ENCODE measurements at places on chromosomes 1 and 21.
A peak's percentile ranks its signal among the peaks of the same experiment; 100 is the strongest.

DNA sequence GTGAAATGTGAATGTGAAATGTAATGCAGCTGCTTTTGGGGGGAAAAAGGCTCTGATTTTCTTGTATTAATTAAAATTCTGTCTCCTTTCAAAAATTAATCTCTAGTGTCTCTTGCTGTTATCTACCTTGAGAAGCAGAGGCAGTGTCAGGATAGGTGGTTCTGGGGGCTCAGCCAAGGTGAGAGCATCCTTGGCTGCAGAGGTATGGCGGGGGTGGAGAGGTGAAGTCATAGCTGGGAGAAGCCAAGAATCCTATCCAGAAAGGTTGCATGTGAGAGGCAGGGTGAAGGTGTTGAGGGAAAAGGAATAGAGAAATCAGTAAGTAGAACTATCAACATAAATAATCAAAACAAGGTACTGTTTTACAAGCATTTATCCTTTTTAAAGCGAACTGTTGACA lies 181.2 kb downstream of the CACNA1E start:
- no peak for DNase-seq

DNA sequence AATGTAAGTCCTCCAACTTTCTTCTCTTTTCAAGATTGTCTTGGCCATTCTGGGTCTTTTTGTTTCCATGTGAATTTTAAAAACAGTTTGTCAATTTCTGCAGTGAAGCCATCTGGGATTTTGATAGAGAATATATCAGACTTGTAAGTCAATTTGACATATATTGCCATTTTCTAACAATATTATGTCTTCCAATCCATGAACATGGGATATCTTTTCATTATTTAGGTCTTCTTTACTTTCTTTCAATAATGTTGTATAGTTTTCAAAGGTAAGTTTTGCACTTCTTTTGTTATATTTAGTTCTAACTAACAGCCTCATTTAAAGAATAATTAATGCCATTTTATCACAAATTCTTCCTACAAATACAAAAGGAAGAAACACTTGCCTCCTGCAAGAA lies 73.4 kb downstream of the STUM start:
- no peak for DNase-seq

DNA sequence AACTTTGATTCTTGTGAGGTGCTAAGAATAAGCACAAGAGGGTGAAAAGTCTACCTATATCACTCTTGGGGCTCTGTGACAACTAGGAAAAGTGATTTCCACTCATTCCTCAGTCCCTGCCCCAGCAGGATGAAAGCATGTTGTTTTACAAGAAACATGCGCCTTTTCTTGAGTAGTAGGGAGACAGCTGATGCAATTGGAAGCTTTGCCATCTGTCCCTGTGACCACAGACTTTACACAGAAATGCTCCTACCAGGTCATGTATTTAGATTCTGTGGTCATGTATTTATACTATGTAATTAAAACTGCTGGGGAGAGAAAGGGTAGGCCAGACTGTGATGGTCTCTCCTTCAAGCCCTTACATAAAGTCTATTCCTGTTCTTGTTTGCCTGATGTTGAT lies 445.5 kb downstream of the PTPRC start:
- DNase-seq, result no peak

DNA sequence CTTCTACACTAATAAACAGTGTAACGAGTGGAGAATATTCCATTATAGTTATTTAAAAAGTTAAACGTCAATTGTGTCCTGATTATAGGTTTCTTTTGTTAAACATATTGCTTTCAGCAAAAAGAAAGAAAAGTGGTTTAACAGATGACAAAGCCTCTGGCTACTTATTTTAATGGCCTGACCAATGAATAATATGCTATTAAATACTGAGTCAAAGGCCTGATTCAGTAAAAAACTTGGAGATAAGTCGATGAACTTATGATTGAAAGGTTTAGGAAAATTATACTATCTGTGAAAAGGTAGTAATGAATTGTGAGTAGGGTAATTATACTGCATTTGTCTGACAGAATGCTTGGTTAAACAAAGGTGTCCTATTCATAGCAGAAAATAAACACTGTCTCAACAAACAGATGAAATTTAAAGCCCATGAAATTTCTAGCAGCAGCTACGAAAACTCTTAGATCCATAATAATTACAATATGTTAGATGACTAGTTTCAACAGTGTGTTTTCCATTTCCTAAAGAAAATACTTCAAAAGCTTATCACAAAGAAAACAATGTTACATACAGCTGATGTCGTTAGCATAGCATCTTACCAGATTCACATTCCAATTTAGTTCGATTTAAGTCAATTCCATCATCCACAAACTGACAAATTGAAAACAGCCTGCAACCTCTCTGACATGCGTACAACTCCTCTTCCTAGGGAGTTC lies 6.2 kb downstream of the TMEM59 start:
- no peak for DNase-seq

- DNase-seq, result no peak
Measured at GRCh38 chr1:46303872-46304326, 401 bp downstream of the UQCRH start.

GRCh38 chr1:206941766-206942418 lies 4.4 kb downstream of the PIGR start:
- no peak for DNase-seq

DNA sequence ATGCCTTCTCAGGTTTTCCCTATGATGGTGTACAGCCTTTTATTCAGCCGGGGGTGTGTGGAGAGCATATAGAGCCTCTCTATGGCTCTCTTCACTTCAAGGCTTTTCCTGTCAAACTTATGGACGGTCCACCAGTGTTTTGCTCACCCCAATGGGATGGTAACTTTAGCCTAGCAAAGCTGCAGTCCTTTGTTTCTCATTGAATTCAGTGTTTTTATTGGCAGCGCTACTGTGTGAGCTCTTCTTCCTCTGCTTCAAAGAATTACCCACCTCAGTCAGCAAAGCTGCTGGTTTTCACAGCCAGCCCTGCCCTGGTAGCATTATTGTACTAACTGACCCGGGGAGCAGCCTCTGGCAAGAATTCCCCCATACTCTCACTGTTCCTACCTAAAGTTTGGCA lies 145.3 kb upstream of the RRP15 start:
- no peak for DNase-seq

DNA sequence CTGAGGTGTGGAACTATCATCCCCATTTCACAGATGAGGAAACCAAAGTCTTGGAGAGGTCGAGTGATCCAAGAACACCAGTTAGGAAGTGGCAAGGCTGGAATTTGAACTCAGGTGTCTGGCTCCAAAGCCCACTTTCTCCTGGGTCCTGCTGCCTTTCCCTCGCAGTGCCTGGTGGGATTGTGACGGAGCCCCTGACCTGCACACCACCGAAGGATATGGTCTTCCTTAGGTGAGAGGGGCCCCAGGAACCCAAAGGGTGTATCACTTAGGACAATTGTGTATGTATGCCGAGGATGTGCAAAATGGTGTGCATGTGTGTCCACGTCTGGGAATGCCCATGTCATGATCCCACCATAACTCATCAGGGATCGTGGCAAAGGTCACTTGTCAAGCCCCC lies 392.7 kb downstream of the MATN1 start:
- no peak for DNase-seq

DNA sequence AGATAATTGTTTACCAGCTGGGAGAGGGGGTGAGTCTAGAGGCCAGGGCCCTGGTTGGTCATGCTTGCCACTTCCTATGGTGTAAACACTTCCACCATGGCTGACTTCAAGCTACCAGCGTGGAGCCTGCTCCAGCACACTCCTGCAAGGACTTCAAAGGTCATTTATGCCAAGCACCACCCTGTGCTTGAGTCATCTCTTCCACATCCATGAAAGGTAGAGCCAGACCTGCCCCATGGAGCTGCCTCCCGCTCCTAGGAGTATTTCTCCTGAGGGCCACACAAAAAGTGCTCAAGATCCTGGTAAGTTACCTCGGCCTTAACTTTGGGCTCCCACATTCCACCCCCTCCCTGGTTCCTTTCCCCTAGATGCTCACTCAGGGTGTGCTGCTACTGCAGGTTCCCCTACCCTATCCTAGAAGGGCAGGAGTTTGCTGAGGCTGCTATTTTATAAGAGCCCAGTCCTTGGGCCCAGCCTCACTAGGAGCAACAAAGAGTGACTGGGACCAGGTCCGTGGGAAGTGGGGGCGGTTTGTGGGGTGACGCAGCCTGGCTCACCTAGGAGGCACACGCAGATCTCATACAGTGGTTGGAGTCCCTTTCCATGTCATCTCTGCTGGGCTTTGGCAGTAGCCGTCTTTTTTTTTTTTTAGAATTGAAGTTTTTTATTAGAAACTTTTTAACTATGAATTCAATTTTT lies 2.4 kb downstream of the RAB7B start:
- DNase-seq, result no peak

- DNase-seq, result no peak
Measured at GRCh38 chr1:244150071-244150470, 99.0 kb downstream of the ZBTB18 start.

GRCh38 chr1:44759077-44759476 lies 16.3 kb upstream of the RPS8 start:
- DNase-seq, result no peak

GRCh38 chr21:36104317-36105300 lies 30.3 kb upstream of the CBR3 start:
- DNase-seq, result peak; percentile 18

GRCh38 chr1:65965112-65965996 lies 172.7 kb downstream of the PDE4B start:
- DNase-seq, result no peak

DNA sequence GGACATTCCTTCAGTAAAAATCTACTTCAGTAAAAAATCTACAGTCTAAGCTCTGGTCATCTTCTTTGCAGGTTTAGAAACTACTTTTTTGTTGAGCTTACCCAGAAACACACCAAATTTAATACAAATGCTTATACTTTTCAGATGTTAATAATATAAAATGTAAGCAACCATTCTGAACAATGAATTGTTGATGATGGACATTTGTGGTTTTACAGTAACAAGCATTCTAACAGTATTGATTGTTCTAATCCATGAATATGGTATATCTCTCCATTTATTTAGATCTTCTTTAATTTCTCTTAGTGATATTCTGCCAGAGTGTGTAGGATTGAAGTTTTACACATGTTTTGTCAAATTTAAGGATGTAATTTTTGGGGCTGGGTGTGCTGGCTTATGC lies 27.0 kb upstream of the SRSF10 start:
- DNase-seq, result no peak

GRCh38 chr1:198300451-198300850 lies 143.7 kb downstream of the NEK7 start:
- no peak for DNase-seq

- DNase-seq, result no peak
Measured at GRCh38 chr1:64508629-64509028, 38.7 kb downstream of the CACHD1 start.

GRCh38 chr1:30257742-30258380 lies 465.5 kb downstream of the MATN1 start:
- DNase-seq, result no peak

GRCh38 chr1:200628223-200628881 lies 7.8 kb upstream of the KIF14 start:
- peak; percentile 11 for DNase-seq

DNA sequence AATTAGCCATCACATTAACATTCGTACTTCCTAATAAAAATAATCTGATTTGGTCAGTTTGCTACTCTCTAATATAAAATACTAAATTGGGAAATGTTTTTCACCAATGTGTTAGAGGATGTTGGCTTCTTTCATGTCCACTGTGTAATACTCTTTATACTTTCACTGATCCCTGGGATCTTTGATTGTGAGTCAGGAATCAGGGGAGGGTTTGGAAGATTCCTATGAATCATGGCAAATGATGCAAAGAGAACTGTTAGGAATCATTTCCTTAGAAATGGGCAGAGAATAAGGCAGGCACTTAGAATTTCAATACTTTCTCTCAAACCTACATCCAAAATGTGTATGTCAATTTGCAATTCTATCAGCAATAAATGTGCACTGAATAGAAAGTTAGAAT lies 31.0 kb downstream of the KRTAP24-1 start:
- no peak for DNase-seq

- DNase-seq, result no peak
Measured at GRCh38 chr1:153292185-153292584, 20.6 kb downstream of the PGLYRP3 start.

- no peak for DNase-seq
Measured at GRCh38 chr1:219500327-219500897, 112.5 kb downstream of the ZC3H11B start.

GRCh38 chr1:38622197-38622596 lies 237.4 kb downstream of the RRAGC start:
- no peak for DNase-seq

DNA sequence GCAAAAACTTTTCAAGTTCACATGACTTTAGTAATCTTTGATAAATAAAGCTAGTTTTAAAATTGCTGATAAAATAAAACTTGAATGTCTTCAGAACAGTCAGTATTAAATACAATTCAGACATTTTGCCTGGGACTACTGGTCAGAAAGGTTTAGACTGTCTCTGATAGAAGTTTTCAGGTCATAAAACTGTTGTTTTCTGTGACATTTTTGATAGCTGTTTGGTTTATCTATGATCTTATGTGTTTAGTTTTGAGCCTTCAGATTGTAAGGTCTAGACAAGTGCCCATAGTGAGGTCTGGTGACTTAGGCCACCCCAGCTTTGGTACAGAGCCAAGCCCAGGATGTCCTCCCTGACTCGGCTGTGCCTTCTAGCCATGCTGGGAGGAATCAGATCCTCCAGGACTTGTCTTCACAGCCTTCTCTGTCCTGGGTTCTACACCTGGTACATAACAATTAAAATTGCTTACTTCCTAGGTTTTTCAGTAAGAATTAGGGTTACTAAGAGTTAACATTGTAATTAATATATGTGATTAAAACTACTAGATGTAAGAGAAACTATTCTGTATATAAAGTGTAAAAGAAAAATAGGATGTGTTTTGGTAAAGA lies 15.1 kb upstream of the DNAH14 start:
- DNase-seq, result no peak

GRCh38 chr1:196361112-196361714 lies 247.0 kb downstream of the KCNT2 start:
- DNase-seq, result no peak

DNA sequence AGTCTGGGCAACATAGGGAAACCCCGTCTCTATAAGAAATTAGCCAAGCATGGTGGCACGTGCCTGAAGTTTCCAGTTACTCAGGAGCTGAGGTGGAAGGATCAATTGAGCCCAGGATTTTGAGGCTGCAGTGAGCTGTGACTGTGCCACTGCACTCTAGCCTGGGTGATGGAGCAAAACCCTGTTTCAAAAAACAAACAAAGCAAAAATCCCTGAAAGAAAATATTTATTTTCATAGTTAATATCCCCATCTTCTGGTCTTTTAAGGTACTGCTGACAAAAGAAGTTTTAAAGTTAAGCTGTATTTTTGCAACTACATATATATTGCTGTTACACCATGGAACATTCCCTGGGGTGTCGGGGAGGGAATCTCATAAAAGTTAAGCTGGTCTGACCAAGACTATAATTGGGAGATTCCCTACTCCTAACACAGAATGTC lies 26.0 kb downstream of the VAMP4 start:
- no peak for DNase-seq

Data from T-helper 9 cell (primary cell).